ENCODE measurements at places on chromosomes 3 and 15.

- peak; percentile 58 for DNase-seq
Observed at GRCh38 chr3:124818398-124819091, 68.6 kb downstream of the ITGB5 start.

DNA sequence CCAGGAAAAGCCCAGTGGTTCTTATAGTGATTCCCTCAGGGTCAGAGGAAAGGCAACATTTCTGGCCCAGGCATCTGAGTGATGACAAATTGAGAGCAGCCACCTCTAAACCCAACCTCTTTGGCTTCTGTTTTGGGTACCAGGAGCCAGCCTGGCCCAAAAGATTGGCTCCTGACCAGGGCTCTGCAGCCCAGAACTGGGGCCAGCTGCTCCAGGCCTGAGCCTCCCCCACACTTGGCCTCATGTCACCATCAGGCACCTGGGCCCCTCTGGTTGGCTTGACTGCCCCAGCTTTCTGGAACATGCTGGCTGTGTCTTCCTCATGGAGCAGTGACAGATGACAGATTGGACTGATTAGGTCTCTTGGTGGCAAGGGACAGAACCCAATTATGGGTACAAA lies 26.0 kb upstream of the HCN4 start:
- DNase-seq, result no peak

DNA sequence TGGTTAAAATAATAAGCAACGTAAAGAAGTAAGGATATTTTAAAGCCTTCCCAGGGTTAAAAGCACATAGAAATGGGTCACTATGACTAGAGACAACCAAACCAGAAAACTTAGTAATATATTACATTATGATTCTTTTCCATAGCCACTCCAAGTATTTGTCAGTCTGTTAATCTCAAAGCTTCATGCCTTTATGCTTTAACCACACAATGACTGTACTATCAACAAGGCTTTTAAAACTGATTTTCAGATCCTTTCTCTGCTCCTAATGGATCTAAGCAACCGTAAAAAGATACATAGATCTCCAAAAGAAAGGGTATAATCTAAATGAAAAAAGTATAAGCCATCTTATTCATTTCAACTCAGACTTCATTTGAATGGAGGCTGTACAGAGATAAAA lies 14.4 kb downstream of the SECISBP2L start:
- DNase-seq, result no peak

- DNase-seq, result no peak
Observed at GRCh38 chr3:146889626-146890025, 284.5 kb upstream of the PLSCR5 start.

DNA sequence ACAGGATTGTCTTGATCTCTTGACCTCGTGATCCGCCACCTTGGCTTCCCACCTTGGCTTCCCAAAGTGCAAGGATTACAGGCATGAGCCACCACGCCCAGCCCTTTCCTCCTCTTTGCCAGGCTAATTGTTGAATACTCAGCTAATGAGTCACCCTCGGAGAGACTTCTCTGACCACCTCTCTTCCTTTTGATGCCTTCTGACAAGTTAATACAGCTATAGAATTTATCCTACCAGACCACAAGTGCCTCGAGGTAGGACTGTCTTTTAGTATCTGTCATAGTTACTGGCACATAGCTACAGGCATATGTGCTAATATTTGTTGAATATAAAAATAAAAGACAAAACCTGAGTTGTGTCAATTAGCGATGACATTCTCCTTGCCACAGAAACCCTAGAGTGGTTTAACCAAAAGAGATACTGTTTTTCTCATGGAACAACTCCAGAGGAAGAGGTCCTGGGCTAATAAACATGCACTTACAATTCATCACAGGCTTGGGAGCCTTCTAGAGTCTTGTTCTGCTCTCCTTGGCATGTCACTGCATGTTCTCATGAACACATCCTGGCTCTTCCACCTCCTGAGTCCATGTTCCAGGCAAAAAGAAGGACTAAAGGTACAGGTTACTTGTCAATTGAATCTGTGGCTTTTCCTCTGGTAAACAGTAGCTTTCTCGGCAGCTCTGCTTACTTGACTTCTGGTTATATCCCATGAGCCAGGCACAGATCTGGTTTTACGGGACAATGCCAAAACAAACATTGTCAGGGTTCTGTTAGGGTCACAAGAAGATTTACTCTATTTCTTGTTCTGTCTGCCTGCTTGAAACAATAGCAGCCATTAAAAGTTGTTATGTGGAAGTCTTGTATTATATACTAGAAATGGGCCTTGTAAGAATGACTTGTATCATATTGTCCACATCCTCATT lies 332.3 kb downstream of the THSD4 start:
- DNase-seq, result peak; percentile 47

DNA sequence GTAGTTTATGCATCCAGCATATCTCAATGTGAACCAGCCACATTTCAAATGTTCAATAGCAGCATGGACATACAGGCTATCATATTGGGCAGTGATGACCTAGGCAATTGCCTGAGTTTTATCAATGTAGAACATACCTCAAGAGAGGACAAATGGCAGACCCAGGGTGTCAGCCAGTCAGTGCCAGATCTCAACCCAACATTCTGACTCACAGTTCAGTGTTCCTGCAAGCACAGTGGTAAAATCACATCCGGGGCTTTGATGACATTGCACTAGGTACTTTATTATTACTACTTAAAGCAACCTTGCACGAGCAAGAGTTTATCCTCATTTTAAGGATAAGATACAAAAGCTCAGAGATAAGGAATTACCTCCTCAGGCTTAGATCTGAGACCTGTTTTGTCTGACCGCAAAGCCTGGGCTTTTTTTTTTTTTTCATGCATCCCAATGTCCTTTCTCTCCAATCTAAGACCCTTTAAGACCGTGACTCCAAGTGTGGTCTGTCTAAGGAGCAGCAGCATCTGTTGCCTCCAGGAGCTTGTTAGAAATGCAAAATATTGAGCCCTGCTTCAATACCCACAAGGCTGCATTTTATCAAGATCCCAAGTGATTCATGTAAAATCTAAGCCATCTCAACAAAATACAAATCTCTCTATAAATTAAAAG lies 60.1 kb downstream of the SLC12A1 start:
- DNase-seq, result no peak

DNA sequence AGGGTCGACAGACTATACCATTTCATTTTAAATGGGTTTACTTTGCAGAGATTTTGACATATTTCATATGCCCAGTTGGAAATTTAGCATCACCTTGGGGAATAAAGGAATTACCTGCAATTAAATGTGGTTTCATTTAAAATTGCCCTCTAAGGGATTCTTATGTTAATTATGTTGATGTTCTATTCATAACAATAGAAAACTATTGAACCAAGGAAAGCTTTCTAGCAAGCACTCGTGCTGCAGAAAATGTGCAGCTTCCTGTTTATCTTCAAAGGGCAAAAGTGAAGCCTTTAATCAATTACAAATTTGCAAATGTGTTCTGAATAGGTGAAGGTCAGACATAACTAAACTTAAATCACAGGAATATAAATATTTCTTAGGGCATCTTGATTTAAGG lies 352.1 kb downstream of the CHST2 start:
- DNase-seq, result no peak

DNA sequence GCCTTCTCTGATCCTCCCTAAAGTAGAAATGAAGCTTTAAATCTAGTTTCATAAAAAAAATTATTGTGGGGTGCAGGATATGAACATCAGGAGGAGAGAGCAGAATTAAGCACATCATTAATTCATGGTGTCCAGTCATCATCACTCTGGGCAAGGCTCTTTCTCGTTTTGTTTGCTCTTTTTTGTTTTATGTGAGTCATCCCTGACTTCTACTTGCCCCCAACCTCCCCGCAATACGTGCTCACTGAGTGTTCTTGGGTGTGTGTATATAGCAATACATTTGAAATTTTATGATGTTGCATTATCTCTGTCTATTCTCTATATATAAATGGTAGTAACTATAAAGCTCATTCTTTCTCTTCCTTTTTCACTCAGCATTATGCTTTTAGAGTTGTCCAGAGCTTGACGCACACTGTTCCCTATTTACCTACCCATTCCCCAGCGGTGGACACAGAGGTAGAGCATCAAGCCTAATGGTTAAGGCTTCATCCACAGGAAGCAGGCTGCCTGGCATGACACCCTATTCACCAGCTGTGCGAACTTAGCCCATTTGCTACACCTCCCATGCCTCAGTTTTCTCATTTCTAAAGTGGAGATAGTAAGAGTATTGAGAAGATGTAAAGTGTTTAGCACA lies 72.3 kb downstream of the CD200R1L start:
- peak; percentile 90 for DNase-seq

GRCh38 chr3:63095-63765 lies 133.3 kb upstream of the CHL1 start:
- DNase-seq, result no peak

DNA sequence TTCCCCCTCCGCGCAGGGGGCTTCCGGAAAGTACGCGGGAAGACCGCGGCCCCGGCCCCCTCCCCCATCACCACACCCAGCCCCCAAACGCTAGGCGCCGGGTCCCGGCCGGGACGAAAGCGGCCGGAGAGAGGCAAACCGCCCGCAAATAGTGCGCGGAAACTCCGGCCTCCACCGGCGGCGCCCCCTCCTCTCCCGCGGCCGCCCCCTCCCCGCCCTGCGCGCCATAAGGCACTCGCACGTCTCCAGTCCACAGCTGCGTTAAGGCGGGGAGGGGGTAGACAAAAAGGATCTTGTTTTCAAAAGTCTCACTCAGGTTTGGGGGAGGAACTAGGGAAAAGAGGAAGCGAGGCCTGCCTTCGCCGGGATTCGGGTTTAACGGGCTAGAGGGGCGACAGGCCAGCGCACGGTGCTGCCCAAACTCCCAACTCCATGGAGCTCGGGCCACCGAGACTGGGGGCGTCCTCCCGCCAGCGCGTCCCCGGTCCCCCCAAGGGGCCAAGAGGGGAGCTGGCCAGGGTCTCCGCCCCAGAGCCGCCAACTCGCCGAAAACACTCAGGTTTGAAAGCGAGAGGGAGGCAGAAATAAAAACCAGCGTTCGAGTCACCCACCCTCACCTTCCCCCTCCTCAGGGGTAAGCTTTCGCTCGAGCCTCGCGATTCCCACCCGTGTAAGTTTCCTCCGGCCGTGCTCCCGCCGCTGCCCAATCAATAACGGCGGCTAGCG lies 1.8 kb downstream of the ANP32A start:
- DNase-seq, result peak; percentile 36

GRCh38 chr3:172562871-172563865 lies 39.9 kb upstream of the TNFSF10 start:
- DNase-seq, result peak; percentile 71

GRCh38 chr3:131232711-131233267 lies 148.8 kb upstream of the NUDT16 start:
- DNase-seq, result no peak

DNA sequence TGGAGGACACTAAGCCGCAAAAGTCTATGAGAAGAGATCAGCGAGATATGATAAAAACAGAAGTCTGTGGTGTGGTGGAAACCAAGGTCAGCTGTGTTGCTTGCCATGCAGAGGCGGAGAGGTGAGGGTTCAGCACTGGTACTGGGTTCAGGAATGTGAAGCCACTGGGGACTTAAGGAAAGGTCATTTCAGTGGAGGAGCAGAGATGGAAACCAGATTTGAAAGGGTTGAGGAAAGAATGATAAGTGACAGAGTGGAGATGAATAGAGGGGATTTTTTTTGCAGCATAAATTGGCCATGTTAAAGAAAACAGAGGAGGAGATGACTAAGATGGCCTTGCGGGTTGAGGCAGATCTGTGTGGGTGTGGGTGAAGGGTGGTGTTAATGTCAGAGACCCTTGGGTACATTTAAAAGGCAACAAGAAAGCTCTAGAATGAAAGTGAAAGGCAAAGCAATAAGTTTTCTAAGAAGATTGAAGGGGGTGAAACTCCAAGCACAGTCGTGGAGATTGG lies 265.5 kb downstream of the ADAMTSL3 start:
- DNase-seq, result no peak

DNA sequence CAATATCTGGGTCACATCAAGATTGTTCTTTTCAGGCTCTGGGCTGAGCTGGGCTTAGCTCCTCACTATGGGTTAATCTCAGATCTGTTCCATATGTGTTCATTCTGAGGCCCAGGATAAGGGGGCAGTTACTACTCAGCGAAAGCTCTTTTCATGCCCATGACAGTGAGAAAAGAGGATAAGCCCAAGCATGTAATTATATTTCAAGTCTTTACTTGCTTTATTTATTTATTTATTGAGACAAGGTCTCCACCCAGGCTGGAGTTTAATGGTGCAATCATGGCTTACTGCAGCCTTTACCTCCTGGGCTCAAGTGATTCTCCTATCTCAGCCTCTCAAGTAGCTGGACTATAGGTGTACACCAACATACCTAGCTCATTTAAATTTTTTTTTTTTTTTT lies 44.7 kb upstream of the SELENOK start:
- DNase-seq, result no peak

- DNase-seq, result no peak
Observed at GRCh38 chr3:24480497-24480896, 14.2 kb downstream of the THRB start.

- peak; percentile 45 for DNase-seq
Observed at GRCh38 chr15:74964794-74965193, 8.2 kb upstream of the RPP25 start.

GRCh38 chr3:18134386-18135059 lies 290.6 kb downstream of the SATB1 start:
- peak; percentile 77 for DNase-seq

GRCh38 chr15:27119695-27120266 lies 148.8 kb downstream of the GABRG3 start:
- DNase-seq, result no peak

GRCh38 chr3:120148187-120148949 lies 54.1 kb upstream of the GSK3B start:
- DNase-seq, result no peak

DNA sequence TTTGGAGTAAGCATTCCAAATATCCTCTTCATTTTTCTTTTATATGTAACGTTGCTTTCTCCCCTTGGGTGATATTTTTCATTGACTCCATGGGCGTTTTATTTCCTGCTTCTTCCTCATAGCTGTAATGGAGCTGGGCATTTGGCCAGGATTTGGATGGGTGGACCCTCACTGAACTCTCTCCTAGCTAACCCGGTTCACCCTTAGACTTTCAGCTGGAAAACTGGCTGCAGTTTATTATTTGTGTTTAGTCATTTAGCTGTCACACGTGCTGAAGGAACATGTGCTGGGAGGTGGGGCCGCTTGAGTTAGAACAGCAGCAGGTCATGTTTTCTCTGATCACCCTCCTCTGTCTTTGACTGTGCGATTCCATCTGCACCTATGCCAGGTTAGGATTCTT lies 407.6 kb downstream of the ZIC1 start:
- DNase-seq, result no peak

GRCh38 chr3:19124752-19125151 lies 23.6 kb upstream of the KCNH8 start:
- DNase-seq, result no peak

- no peak for DNase-seq
Observed at GRCh38 chr3:131007256-131007655, 19.4 kb downstream of the ASTE1 start.

DNA sequence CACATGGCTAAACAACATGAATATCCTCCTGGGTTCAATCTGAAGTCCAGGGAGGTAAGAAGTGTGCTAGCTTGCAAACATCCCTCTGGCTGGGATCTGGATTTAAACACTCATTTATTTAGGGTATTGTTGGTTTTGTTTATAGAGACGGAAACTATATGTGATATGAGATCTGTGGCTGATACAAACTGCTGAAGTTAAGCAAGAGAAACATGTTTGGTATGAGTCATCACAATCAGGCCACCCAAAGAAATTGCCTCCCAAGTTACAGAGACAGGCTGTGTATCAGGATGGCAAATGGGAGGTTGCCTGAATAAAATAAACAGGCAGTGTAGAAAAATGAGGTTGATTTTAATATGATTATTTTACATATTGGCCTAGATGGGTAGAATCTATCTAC lies 562.1 kb downstream of the IGSF11 start:
- DNase-seq, result no peak
